Putamen (tissue), 1 donor: ENCODE measurements at places on chromosomes 6 and 20.

GRCh38 chr6:53494076-53494475, 50.8 kb downstream of the GCLC start:
- DNase-seq, result no peak

GRCh38 chr6:8983202-8983688, 547.9 kb upstream of the SLC35B3 start:
- peak; percentile 45 for DNase-seq

DNA sequence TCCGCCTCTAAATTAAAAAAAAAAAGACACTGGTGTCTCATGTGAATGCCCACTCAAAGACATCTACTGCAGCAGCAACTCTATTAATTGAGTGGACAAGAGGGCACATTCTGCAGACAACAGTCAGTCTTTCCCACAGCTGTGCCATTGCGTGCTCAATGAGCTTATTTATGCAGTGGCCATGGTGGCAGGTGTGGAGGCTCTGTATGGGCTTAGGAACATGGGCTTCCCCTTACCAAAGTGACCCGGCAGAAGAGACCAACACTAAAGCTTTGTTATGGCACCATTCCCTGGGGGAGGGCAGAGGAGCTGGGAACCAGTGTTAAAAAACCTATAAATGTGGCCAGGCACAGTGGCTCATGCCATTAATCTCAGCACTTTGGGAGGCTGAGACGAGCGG, 4.2 kb upstream of the VAPB start:
- no peak for DNase-seq

DNA sequence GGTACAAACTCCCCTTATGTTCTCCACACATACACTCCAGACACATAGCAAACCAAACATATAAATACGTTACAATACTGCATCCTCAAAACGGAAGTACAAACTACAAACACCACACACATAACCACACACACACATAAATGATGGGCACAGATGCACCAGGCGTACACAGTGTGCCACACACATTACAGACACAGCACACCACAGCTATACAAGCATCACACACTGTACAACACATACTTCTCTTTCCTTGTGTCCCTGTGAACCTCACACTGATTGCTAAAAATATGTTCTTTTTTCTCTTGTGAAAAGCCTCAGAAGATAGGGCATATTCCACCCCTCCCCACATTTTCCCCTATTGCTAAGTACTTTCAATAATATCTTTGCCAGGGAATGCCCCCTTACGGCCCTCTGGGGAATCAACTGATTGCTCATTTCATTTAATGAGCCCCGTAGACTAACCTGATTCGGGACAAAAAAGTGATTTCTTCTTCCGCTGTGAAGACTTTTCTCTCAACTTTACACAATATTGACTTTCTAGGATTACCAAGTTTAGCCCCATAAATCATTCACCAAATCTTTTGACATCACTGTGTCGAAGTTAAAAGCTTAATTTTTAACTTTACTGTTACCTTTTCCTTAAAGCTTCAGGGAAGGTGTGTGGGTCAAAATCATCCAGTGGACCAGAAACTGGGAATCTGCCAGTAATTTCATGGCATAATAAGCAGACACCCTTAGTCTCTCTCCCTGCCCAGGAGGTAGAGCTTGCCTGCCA, at the start of gene SLC17A1:
SLC17A1 (minus strand) TSS at position 521 of the 775 bp plus-strand sequence. CDS start 1,495 bp downstream, outside the sequence.
- DNase-seq, result no peak

- DNase-seq, result peak; percentile 76
Measured at GRCh38 chr6:167826230-167826895, 348 bp upstream of the AFDN start.

DNA sequence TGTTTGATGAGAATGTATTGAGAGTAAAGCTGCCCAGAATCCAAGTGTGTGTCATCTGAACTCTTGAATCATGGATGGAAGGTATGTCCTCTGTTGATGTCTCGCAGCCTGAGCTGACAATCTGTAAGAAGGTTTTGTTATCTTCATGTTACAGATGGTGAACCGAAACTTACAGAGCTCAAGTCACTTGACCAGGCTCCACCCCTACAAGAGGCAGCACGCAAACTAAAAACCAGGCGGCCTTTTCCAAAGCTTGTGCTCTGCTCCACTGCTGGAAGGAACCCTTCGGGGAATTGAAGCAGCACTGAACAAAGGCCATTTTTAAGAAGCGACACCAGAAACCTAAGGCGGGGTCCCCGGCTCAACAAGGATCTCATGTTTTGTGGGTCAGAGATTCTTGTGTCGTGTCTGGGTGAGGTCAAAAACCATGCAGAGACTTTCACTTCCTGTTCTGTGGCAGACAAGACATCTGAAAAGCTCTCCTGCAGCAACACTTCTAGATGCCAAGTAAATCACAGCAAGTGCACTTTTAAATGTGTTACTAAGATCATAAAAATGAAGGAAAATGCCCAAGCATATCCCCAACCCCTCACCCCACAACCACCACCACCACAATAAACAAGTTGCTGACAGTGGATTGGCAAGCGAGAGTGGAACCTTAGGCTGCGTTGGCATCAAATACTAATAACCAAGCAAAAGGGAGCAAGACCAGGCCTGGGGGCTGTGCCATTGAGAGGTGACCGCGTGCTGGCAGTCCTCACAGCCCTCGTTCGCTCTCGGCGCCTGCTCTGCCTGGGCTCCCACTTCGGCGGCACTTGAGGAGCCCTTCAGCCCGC, 27.3 kb downstream of the NQO2 start:
- no peak for DNase-seq

DNA sequence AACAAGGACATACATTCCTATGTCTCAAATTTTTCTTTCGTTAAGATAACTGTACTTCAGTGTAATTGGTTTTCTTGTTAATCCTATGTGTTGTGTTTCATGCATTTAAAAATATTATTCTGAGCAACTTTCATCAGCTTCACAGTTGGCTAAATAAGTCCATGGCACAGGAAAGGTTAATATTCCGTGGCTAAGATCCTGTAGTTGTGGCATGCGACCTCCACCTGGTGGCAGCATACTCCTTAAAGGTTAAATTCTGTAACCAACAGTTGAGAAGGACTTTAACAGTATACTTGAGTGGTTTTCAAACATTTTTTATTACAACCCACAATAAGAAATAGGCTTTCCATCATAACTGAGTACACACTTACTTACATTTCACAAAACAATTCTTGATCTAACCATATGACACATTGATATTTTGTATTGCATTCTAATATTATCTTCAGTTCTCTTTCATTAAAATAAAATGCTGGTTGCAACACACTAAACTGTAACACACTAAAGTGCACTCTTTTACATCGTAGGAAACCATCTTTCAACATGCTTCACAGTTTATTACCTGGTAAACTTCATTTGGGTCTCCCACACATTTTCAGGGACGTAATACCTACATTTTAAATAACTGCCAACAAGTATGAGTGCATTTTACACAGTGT, 118.3 kb downstream of the SLX4IP start:
- peak; percentile 47 for DNase-seq

DNA sequence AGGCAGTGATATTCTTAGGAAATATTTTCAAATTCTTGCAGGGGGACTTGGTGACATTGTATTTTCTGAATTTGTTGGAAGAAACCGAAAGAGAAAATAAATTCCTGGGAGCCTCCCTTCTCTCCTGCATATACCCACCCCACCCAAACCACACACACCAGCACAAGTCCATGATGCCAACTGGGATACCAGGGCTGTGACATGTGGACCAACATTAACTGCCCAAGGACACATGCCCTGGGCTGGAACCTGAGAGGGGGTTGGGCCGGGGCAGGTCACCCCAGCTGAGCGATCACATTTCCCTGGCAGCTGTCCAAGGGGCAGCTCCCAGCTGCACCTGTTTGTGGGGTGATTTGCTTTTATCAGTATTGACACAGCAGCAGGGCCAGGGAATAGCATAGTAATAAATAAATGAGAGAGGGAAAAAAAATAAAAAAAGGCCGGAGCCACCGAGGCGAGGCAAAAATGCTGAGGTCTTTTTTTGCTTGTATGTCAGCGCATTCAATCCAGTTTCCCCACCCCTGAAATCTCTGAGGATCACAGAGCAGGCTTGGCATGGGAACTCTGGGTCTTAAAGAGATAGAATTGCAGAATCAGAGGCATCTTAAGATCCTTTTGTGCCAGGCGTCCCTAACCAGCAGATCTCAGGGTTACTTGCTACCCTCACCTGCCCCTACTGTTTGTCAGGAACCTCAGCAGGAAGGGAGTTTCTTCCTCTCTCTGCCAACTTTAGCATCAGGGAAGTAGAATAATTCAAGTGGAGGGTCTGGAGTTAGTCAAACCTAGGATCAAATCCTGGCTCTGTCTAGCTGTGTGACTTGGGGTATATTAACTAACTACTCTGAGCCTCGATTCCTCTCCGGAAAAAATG, 66.5 kb upstream of the PIM1 start:
- no peak for DNase-seq

- no peak for DNase-seq
Measured at GRCh38 chr20:24481173-24481572, 11.7 kb downstream of the SYNDIG1 start.

- DNase-seq, result no peak
Measured at GRCh38 chr6:139914910-139915309, 540.5 kb upstream of the CITED2 start.

DNA sequence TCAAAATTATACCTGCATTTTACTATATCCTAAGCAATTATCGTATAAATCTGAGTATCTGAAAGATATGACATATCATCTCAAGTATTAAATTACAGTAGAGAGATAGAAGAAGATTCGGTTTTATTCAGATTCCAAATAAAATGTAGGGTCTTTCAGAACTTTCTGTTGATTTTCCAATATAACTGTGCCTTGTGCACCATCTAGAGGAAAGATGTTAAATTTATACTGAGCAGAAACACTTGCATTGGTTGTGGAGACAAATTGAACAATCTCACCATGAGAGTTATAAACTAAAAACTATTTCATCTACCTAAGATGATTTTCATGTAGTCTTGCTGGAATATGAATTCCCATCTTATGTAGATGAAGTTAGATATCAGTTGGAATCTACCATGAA, 26.8 kb upstream of the HSF2 start:
- no peak for DNase-seq

DNA sequence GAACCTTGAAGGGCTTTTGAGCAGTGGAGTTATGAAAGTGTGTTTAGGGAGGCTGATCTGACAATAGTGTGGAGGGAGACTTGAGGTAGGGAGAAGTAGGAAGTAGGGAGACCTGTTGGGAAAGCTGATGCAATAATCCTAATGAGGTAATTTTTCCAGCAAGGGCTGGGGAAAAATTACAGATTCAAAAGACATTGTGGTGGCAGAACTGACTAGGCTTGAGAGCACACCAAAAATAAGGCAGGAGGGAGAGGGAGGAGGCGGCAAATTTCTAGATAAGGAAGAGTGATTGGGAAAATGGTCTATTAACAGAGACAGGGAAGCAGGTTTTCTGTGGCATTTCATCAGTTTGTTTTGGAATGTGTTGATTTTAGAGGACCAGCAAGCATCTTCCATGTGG, 5.5 kb downstream of the PRRT1 start:
- DNase-seq, result peak; percentile 58

DNA sequence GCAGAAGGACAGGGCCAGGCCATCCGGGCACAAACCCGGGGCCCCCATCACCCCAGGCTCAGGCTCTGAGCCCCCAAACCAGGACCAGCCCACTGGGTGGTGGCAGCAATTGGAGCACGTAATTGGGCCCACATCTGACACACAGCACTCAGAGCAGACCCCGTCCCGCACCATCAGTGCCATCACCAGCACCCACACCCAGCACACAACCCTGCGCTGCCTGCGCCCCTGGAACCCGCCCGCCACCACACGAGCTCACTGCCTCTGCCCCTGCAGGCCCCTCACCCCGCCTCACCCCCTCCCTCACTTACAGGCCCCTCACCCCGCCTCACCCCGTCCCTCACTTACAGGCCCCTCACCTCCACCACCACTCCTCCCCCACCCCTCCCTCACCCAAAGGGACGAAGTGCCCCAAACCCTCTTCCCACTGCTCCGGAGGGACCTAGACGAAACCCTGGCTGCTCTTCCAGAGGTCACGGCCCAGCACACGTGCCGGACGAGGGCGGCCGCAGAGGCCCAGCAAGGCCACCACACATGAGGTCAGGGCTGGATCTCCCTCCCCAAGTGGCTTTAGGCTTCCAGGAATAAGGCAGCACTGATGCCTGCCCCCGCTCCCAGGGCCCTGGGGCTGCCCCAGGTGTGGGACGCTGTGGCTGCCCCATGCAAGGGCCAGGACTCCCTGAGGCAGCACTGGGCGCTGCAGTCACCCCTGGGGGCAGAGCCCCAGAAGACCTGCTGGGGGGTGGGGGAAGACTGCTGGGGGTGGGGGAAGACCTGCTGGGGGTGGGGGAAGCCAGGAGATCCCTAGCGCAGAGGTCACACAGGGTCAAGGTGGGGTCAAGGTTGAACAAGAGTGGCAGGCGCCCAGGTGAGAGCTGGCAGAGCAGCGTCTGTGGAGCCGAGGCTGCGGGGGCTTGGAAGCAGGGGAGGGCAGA, 22.4 kb downstream of the KCNQ2 start:
- no peak for DNase-seq

GRCh38 chr6:44514576-44515193, 127.2 kb downstream of the CDC5L start:
- no peak for DNase-seq

DNA sequence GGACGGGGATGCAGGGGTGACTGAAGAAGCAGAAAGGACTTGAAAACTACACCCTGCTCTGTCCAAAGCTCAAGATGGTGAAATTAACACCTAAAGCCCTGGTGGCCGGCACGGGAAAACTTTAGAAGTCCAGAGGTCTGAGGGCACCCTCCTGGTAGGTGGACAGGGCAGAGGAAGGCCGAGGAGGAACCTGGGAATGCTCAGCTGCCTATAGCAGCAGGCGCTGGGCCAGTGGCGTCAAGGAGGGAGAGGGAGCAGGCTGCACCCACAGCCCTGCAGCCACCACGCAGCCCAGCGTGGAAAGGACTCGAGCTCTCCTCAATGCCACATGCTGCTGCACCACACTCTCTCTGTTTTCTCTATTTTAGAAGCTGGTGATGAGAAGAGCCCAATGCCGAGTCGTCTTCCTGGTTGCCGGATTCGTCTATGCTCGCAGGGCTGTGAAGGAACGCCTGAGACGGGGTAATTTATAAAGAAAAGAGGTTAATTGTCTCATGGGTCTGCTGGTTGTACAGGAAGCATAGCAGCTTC, 248.3 kb upstream of the AFDN start:
- DNase-seq, result no peak

GRCh38 chr6:62707156-62707555, 421.1 kb upstream of the KHDRBS2 start:
- DNase-seq, result no peak

DNA sequence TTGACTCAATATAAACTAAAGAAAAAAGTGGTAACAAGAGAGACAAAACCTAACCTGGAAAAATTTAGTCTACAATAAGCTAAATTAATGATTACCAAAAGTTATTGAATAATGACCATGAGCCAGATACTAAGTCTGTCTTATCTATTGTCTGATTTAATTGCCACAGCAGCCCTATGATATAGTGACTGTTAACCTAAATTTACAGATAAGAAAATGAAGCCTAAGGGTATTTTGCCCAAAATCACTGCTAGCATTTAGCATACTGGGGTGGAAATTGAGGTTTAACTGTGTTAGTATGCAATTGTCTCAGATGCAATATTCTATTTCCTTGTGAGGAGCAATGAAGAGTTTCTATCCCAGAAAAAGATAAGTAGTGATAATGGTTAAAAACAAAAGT, 361.0 kb upstream of the EYS start:
- DNase-seq, result no peak
